ENCODE measurements at places on chromosomes 1 and 21.

DNA sequence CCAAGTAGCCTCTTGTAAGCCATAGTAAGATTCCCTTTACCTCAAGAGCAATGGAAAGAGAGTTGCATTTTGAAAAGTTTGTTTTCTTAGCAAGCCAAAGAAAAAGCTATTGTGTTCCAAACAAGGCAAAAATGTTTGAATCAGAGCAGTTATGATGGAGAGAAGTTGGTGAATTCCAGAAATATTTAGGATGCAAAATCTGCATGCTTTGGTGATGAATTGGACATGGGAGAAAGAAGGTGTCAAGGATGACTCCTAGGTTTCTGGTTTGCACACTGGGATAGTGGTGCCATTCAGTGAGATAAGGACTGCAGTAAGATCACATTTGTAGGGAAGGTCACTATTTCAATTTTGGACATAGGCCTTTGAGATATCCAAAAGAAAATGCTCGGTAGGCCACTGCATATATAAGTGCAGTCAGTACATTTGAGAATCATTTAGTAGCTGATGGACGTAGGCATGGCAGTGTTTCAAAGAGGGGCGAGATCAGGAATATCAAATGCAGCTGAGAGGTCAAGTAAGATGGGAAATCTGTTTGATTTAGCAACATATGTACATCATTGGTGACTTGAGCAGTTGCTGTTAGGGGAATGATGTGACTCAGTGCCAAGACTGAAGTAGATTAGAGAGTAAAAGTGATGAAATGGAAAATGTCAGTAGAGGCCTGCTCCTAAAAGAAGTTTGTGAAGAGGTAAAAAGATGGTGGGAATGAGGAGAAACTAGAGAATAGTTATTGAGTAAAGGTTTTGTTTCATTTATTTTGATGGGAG is 33.9 kb upstream of the GPR25 start:
- peak; percentile 81 for DNase-seq

DNA sequence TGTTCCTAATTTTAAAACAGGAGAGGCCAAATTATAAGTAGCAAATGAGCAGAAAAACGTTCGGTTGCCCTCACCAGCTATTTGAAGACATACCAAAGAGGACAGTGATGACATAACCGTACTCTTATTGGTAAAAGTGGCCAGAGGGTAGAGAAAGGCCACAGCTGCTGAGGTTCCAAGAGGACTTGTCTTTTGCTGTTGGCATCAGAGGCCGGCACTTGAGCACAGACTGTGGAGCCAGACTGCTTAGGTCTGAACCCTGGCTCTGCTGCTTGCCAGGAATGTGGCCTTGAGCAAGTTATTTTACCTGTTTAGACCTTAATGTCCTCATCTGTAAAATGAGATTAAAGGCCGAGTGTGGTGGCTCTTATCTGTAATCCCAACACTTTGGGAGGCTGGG is 14.9 kb downstream of the ETV3L start:
- no peak for DNase-seq

GRCh38 chr1:204349602-204350001 is 10.1 kb downstream of the PLEKHA6 start:
- DNase-seq, result no peak

- DNase-seq, result no peak
Measured at GRCh38 chr1:236023926-236024565, 40.8 kb downstream of the NID1 start.

DNA sequence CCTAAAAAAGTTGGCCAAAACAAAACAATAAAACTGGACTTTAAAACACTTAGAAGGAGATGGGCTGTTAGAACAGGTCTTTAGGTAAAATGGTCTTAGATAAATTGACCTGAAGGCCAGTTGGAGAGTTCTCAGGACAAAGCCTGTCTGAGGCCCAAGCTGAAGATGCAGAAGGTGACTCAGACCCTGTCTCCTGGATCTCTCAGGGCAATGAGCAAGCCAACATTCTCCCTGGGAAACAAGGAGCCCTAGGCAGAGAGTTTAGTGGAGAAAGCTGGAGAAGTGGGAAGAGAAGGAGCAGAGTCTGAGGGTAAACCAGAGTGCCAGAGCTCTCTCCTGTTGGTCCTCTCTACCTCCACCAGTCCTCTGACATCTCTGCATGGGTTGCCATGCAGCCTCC is 70.1 kb downstream of the FCRL5 start:
- DNase-seq, result no peak

DNA sequence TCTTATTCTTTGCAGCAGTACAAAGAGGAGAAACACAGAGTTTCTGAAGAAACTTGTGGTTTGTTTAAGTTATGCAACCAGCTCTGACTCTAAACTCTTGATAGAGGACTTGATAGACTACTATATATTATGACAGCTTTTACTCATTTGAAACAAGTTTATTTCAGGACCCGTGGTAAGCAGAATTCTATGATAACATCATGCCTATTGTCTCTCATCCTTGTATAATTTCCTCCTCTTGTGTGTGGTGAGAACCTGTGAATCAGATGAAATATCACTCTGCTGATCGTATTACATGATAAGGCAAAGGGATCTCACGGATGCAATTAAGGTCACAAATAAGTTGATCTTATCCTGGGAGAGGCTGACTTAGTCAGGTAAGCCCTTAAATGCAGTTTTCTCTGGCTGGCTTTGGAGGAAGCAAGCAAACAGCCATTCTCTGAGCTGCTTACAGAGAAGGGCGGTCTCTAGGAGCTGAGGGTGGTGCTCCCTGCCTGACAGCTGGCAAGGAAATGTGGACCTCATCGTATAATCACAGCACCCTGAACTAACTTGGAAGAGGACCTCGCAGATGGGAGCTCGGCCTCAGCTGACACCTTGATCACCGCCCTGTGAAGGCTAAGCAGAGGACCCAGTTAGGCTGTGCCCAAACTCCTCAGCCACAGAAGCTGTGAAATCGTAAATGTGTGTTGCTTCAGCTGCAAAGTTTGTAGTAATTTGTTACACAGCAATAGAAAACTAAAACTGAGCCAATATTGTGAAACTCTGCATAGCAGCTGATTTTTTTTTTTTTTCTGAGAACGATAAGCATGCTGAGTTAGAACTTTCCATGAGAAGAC is 151.1 kb upstream of the DPT start:
- DNase-seq, result no peak

DNA sequence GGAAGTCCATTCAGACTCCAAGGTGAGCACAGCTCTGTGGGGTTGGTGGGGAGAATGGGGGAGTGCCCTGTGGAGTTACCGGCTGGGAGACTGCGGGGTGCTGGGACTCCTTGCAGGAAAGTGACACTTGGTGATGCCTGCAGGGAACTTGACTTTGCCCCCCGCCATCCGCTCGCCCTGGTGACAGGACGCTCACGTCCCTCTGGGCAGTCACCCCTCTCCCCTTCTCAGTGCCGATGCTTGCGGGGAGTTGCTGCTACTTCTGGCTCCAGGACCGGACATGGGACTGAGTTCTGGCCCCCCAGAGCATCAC is 209.5 kb upstream of the C1orf174 start:
- DNase-seq, result no peak

GRCh38 chr1:237186675-237187074 is 144.7 kb downstream of the RYR2 start:
- DNase-seq, result no peak

GRCh38 chr1:64875606-64876005 is 90.7 kb downstream of the JAK1 start:
- DNase-seq, result no peak

DNA sequence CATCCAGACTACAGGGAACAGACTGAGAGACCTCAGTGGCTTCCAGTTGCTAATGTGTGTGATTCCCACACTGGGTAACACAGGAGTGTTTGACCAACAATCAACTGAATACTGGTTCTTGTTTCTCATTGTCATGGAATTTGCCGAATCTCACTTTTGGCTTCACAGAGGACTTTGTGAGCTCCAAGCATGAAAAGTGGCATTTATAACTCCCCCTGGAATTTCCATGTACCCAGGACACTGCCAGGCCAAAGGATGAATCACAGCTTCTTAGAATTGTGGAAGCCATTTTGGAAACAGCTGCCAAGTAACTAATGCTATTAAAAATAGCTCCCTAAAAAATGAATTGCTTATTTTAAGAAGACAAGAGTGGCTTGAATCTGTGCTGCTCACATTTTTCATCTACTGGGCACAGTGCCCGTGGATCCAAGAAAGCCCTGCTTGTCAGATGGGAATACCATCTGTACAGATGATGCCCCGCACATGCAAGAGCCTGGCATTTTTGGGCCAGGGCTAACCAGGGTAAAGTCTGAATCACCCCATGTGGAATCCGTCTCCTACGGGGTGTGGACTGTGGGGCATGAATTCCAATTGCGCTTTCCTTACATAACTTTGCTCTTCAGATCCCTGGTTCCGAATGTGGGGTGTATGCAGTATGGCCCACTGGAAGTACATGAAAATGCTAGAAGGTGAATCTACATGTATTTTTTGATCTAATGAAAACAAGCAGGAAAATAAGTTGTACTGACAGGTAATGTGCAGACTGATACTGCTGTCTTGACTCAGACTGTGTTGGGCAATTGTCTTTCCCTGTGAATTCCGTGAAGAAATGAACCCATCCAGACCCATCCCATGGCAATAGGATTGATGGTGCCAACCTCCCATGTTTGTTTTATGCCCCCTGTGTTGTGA is 487.3 kb downstream of the SIPA1L2 start:
- peak; percentile 96 for DNase-seq

DNA sequence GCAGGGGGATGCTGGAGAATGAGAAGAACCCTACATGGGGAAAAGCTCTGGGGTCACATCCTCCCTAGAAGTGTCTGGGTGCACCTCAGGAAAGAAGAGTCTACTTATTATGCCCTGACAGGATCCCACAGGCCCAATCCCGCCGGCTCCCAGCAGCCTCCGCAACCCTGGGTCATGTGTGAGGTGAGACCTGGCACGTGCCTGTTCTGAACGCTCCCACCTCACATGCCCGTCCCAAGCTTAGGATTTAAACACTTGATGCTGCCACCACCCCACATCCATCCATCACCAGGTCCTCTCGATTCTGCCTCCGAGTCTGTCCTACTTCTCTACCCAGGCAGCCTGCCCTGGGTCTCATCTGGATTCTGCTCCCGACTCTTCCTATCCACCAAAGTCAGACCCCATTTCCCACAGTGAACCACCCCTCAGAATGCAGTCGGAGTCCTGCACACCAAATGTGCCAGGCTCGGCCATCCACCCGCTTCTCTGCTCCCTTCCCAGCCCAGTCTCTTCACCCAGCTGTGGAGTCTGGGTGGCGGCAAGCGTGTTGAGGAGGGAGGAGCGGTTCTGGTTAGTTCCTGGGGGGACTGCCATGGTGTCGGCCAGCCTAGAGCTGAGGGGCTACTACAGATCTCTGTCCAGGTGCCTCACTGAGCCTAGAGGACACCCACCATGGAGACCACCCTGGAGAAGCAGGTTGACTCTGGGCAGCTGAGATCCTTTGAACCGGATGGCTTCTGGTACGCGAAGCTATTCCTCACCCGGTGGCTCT is 23.9 kb downstream of the SLC2A1 start:
- DNase-seq, result no peak

GRCh38 chr1:98340511-98340910 is 321.0 kb upstream of the SNX7 start:
- peak; percentile 55 for DNase-seq

DNA sequence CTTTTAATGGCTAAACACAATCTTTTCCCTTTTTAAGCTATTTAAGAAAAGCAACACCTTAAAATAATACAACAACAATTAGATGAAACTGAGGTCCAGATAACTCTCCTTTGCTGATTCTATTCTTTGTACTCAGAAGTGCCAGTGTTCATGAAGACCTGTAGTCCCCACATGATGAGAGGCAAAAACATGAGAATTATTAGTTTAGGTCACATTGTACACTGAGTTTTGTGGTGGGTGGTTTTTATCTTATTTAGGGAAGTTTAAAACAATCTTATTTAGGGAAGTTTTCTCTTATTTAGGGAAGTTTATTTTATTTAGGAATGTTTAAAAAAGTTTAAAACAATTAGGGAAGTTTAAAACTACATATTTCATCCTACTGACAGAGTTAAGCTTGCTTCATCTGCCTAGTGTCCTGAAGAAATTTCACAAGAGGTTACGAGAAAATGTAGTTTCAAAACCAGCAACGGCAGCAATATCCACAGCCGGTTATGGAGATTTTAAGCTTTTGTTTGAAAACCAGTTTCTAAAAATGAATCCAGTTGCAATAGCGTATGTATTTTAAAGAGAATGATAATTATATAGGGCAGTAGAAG is 7.8 kb upstream of the OR14I1 start:
- DNase-seq, result no peak

GRCh38 chr21:46171996-46172862 is 12.0 kb downstream of the SPATC1L start:
- DNase-seq, result no peak

Data from EL (cell line).